Stimulated activated CD8-positive, alpha-beta memory T cell treated with anti-CD3 and anti-CD28 coated beads, Interleukin-7, amount 100 ng/mL, for 24 hours (primary cell): ENCODE measurements at places on chromosomes 11 and 22.

GRCh38 chr11:127238321-127238720, 237.8 kb upstream of the KIRREL3 start:
- no peak for DNase-seq

DNA sequence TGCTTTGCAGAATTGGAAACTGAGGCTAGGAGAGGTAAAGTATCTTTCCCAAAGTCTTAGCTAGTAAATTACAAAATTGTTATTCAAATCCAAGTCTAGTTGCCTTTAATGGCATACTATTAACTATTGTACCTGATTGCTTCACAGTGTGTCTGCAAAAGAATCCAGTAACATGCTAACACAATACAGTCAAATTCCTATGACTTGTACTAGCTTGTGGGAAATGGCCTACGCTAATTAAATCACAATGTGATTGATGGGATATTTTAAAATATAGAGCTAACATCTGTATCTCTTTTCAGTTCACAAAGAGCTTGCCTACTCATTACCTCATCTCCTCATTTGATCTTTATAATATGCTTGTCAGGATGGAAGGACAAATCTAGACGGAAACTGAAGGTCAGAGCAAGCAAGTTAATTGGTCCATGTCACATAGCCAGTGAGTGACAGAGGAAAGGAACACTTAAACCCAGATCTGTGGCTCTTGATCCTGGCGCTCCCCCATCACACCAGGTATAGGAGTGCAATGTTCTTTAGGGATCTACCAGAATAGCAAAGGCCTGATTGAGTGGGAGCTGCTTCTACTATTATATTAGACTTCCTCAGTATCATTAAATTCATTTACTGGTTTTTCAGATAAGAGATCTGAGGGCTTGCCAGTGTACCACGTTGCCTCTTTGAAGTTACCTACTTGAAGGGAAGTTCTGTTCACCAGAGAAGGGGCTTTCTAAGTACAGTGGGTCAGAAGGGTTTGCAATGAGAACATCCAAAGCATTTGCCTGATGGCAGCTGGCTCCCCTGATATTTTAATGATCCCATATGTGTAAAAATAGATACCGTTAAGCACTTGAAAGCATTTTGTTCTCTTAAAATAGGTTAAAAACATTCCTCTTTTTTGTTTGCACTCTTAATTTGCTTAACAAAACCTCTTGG, 213.6 kb upstream of the SESN3 start:
- no peak for DNase-seq

GRCh38 chr22:23103199-23103954, 33.1 kb downstream of the GNAZ start:
- no peak for DNase-seq

DNA sequence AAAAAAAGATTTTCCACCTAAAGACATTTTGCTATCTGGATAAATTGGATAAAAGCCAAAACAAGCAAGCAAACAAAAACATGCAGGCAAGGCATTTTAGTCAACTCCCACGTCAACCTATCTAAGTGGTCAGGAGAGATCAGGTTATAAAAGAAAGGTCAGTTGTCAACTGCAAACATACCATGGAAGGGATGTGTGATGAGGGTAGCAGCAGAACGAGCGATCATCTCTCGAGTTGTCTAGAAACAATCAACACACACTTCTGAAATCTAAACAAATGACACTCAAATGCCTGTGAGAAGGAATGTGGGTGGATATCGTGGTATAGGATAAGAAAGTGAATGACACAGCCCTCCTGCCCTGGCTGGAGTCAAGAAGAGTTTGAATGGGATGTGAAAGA, 10.9 kb downstream of the MTCH2 start:
- no peak for DNase-seq

DNA sequence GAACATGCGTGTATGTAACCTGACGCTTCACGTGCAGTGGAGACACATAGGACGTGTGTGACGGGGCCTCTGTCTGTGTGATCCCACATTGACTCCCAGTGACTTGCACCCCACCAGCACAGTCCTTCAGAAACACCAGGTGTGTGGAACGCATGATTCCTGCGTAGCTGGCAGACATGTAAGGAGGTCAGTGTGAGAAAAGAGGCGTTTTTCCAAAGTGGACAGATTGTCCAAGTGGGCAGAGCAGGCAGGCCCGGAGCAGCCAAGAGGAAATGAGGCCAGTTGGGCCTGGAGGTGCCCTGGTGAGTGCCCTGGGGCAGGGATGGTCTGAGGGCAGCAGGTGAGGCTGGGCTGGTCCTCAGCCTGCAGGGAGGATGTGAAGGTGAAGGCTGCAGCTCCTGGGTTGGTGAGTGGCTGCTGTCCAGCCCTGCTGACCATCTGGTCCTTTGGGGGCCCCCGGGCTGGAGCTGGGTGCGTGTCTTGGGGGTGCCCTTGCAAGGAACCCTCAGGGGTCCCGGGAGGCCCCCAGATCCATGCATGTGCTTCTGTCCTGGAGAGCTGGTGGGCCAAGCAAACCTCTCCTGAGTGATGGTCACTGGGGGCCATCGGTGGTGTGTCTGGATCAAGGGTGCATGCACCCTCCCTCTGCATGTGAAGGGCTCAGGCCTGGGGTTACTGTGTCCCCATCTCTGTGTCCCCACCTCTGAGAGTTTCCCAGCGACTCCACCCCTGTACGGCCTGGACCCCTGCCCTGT, 26.6 kb downstream of the SHANK3 start:
- no peak for DNase-seq

- no peak for DNase-seq
Measured at GRCh38 chr11:11524436-11525061, 97.3 kb downstream of the GALNT18 start.

GRCh38 chr22:39214006-39214382, 30.8 kb downstream of the PDGFB start:
- DNase-seq: no peak

DNA sequence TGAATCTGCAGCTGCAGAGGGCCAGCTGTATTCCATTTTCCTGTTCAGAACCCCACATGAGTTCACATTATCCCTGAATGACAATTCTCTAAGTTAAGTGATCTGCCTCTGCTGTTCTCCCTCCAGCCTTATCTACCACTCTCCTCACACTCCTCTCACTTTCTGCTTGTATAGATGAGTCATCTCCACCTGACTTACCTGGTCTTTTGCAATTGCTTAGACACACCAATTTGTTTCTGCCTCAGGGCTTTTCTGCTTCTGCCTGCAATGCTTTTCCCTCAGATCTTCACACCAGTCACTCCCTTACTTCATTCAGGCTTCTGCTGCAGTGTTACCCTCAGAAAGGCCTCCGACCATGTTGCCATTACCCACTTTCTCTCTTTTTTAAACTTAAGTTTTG, 118.1 kb downstream of the ATM start:
- no peak for DNase-seq

DNA sequence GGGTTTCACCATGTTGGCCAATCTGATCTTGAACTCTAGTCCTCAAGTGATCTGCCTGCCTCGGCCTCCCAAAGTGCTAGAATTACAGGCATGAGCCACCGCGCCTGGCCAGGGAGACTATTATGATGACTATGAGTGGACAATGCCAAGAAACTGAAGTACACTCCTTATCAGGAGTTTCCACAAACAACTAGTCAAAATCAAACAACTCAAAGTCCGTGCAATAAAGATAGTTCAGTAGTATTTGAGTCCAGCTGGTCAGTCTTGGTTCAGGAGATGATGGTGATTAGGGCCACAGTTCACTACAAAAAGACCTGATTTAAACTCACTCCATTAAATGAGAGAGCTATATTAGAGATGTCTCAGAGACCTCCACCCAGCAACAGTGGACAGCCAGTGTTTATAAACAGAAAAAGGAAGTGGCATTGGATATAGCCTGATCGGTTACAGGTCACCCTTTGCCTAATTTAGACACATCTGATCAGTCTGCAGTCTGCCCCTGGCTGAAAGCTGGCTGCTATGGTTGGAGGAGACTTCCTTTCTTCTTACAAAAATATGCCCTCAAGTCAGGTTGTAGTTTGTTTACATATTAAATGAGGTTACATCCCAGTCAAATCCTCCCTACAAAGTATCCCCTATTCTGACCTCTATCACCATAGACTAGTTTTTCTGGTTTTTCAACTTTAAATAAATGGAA, 17.0 kb downstream of the CD3E start:
- DNase-seq: no peak

DNA sequence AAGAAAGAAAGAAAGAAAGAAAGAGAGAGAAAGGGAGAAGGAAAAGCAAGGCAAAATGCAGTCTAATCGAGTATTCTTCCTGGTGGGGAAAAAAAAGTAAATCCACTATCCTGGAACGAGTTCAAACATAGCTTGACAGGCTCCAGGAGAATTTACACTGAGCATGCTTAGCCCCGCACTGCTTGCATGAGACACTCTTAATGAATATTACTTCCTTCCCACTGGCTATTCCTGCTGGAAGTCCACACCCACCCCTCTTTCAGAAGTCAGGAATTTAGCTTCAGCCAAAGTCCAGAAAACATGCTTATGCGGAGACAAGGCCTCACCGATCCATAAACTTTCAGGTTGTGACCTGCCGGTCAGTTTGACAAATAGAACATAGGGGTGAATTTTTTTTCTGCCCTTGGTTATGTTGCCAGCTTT, 251.8 kb upstream of the BLID start:
- DNase-seq: no peak

DNA sequence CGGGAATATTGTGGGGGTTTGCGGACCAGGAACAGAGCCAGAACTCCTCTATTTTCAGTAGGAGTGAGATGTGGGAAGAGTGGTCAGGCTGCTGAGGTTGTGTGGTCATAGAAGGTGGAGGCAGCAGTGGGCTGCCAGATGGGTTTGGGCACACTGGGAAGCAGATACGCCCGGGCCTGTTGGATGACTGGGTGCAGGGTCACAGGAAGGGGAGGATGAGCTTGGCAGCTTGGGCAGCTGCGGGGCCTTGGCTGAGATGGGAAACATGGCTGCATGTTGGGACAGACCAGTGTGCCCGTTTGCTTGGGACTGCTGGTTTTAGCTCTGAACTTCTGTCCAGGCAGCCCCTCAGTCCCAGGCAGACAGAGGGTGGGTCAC, 11.4 kb downstream of the SHANK3 start:
- DNase-seq: no peak

DNA sequence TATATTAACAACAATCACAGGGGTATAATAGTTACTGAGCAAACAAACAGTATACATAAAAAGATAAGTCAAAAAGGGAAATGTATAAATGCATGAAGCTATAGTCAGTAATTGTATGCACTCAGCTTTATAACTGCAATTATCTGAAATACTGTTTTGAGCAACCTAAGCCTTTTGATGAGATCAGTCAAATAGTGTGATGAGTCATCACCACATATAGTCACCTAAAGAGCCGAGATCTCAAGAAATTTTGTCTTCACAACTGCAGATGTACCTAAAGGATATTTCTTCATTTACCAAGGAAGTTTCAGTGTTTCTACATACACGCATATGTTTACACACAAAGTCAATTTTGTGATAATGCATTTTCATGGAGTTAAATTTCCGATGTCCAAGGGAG, 5.4 kb upstream of the OR51A2 start:
- DNase-seq: no peak

GRCh38 chr11:17412488-17413180, 24.2 kb upstream of the KCNJ11 start:
- no peak for DNase-seq

GRCh38 chr11:75493626-75494025, 32.1 kb downstream of the GDPD5 start:
- no peak for DNase-seq

DNA sequence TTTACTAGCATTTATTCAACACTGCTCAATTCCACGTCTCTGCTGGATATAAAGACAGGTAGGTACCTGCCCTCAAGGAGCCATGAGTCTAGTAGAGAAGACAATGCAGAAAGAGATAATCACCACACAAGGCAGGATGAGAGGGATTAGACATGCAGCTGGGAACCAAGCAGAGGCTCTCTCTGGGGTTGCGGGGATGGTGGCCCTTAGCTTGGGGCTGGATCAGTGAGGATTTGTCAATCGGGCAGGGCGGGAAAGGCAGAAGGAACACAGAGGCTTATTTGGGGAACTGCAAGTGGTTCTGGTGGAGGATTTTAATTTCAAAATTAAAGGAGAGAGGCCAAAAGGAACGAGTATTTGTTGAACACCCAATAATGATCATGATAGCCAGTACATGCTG, 8.5 kb upstream of the DMC1 start:
- DNase-seq: no peak

- DNase-seq: no peak
Measured at GRCh38 chr11:67303132-67303834, at the start of gene SSH3. TSS of gene SSH3 (plus strand) at chr11:67303530. CDS start at chr11:67303626, 96 bp downstream.

GRCh38 chr11:119787074-119787461, 58.1 kb upstream of the NECTIN1 start:
- DNase-seq: no peak
